ENCODE measurements at places on chromosomes 1 and 21.

DNA sequence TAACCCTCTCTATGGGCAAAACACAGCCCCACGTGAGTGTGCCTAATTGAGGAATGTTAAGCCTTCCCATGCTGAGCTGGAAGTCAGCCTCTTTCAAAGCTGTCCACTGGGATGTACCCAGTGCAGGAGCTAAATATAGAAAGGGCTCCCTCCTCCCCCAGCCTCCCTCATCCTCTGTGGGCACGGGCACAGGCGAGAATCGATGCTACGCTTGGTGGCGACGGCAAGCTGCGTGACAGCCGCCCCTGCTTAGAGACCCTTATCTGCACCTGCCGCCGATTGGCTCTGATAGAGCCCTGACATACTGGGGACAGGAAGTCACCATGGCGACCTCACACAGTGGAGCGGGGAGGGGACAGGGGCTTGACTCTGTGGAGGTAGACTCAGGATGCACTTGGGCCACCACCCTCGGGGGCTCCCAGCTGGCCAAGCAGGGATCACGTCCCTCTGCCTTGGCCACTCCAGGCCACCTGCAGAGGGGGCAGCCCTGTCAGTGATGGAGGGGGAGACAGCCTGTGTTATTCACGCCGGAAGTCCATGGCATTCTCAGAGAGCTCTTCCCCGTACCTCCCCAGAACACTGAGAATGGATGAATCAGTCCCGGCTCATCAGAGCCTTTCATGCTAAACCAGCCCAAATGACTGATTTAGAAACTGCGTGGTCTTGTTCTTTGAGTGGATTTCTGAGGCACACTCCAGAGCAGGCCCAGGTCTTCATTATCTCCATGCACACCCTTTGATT lies 84.8 kb downstream of the KCND3 start:
- no peak for DNase-seq

DNA sequence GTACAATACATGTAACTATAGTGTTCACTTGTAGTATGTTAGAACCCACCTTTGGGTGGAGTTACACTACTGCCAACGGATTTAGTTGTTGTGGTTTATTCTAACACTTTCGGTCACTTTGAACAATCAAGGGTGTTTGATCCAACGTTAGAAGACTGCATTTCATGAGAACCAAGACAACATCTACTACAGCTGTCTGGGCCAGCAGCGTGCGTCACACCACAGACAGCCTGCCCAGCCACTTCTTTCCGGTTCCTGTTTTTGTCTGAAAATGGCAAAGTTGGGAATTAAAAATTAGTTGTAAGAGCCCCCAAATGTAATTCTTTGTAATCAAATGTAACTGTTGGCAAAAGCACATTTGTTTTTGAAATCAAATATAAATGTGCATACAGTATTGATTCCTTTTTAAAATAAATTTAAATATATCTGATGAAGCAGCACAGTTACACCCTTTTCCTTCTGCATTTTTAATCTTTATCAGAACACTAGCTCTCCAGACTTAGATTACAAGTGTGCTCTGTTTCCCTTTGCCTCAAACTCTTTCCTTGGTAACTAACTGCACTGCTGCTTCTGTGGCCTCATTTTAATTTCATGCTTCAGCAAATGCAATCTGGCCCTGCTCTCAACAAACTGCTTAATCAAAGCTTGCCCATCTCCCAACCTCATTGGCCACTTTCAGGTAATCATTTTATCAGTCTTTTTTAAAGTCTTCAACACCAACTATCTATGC lies 86.6 kb upstream of the DPH5 start:
- no peak for DNase-seq

DNA sequence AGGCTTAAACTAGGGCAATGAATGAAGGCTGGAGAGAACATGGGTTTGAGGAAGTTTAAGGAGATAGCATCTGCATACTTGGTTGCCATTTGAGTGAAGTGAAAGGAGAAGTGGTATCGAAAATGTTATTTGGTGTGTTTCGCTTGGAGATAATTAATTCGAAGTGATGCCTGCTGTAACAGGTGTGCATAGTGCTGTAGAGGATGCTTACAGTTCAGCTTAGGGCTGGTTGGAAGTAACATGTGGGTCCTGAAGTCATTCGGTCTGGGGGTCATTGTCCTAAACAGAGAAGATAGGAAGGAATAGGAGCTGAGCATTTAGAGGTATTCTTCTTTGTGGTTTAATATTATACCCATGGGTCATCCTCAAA lies 301 bp upstream of the NUDT17 start:
- no peak for DNase-seq

- DNase-seq, result no peak
Observed at GRCh38 chr1:50603274-50604271, 180.3 kb upstream of the DMRTA2 start.

DNA sequence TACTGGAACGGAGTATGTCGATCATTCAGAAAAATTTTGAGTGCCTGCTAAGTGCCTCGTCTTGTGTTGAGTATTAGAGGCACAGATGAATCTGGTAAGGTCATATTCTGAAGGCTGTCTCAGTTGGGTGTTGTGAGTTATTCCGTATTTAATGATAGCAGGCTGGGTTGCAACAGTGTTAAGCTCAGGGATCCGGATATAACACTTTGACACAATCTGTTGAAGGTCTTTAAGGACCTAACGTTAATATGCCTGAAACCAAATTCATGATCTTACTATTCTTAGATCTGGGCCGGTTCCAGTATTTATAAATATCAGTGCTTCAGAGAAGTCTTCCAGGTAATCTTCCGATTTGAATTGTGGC lies 555 bp downstream of the PRPF38A start:
- DNase-seq, result no peak

DNA sequence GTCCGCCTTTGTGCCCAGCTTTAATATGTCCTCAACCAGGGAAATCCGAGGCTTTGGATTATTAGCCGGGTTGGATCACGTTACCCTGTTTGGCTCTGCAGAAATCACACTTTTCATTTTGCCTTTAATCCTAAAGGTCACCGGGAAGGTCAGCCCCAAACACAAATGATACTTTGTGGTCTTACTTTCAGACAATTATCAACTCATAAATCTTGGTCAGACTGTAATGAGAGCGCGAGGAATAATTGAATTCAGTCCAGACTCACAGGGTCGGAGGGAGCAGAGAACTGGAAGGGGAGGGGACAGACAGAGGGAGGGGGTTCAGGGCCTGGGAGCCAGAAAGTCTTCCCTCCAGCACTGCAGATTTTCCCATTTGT lies 91.7 kb upstream of the NFIA start:
- DNase-seq, result no peak

GRCh38 chr1:112322983-112323678 lies 72.9 kb upstream of the CTTNBP2NL start:
- no peak for DNase-seq

GRCh38 chr1:111664652-111665051 lies 45.1 kb downstream of the RAP1A start:
- no peak for DNase-seq

GRCh38 chr1:165531021-165531420 lies 12.8 kb upstream of the LRRC52 start:
- no peak for DNase-seq

GRCh38 chr1:185284533-185285276 lies 32.3 kb downstream of the IVNS1ABP start:
- no peak for DNase-seq

GRCh38 chr1:21655748-21656147 lies 13.4 kb downstream of the RAP1GAP start:
- DNase-seq, result no peak

GRCh38 chr21:38384238-38384560 lies 114.1 kb downstream of the ERG start:
- DNase-seq, result no peak

- no peak for DNase-seq
Observed at GRCh38 chr1:222995620-222996309, 147.3 kb downstream of the TLR5 start.

DNA sequence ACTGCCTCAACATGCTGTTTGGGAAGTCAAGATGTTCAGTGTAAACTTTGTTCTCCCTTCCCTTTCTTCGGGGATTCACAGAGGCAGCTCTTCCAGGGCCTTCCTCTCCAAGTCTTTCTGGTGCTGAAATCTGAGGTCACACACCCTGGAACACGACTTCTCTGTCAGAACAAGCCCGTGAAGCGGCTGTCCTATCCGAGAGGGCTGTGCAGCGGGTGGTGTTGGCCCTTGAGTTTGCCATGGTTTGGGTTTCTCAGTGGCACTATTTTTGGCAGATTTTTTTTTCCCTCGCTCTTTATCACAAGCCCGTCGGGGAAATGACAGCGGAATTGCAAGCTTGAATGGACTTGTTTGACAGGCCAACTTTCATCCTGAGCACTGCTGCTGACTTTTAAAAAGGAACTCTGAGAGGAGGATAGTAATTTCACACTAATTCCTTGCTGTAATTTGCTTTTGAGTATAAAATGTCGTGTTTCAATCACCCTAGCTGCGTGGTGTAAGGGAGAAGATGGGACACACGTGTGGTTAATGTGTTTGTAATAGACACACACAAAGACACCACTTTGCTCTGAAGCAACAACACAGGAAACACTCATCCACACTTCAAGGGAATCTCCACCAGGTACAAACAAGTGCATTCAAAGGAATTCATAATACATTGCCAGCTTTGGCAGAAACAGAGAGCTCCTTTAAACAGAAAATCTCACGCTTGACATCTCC lies 60.1 kb upstream of the TARBP1 start:
- DNase-seq, result no peak

GRCh38 chr1:43521756-43522155 lies 8.9 kb upstream of the PTPRF start:
- DNase-seq, result no peak

GRCh38 chr1:60345049-60345448 lies 271.5 kb upstream of the C1orf87 start:
- DNase-seq, result no peak

DNA sequence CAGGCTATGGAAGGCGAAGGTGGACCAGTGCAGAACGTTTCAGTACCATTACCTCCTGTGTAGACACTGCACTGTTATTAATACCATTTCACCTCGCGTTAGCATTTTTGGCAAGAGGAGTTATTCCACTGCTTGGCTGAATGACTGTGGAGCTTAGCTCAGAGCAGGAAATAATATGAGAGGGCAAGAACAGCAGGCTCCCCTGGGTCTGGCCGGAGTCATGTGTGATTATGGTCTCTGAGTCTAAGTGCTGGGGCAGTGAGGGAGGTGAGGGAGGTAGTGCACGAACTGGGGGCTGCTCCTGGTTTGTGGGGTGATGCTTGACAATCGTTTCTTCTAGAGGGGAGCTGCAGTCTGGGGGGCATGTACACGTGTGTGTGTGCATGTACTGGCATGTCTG lies 82.9 kb downstream of the MDM4 start:
- no peak for DNase-seq

DNA sequence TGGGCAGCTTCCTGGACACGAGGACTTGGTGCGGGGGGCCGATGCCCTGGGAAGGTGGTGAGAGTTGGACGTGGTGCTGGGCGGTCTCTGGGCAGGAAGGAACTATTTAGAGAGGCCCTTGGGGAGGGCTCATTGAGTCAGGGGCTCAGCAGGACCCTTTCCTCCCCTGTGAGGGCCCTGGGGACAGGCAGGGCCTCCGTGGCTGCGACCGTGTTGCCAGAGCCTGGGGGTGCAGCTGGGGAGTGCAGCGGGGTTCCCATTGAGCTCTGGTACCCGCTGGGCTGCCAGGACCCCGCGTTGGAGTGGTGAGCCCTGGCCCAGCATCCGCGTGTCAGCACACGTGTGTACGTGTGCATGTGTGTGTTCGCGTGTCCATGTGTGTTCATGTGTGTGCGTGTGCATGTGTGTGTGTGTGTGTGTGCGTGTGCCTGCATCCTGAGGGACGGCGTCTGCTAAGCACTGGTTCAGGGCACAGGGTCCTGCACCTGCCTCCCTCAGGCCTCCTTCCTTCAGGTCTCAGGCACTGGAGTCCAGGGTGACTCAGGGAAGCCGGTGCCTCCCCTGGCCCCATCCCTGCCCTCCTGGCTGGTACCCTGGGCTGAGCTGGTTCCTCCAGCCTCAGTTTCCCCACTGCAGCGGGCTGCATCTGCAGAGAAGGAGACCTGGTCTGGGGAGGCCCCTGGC lies 10.7 kb downstream of the RNF223 start:
- no peak for DNase-seq

- no peak for DNase-seq
Observed at GRCh38 chr1:110002695-110003094, 18.1 kb downstream of the AHCYL1 start.

GRCh38 chr1:119712342-119713038 lies 756 bp downstream of the PHGDH start:
- DNase-seq, result no peak

DNA sequence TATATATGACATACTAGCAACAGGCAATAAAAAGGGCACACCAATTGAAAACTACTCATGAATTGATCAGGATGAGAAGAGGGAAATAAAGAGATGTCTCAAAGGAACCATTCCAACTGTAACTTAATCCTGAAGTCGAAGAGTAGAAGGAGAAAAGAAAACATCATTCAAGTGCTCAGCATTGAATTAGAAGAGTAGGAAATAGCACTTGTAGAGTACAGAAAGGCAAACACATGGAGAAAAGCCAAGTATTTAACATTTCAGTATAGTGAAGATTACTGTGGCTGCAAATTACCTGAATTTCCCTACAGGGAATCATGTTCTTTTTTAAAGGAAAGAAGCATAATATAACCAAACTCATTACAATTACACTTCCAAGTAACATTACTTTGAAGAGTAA lies 205.0 kb downstream of the KCTD3 start:
- no peak for DNase-seq

DNA sequence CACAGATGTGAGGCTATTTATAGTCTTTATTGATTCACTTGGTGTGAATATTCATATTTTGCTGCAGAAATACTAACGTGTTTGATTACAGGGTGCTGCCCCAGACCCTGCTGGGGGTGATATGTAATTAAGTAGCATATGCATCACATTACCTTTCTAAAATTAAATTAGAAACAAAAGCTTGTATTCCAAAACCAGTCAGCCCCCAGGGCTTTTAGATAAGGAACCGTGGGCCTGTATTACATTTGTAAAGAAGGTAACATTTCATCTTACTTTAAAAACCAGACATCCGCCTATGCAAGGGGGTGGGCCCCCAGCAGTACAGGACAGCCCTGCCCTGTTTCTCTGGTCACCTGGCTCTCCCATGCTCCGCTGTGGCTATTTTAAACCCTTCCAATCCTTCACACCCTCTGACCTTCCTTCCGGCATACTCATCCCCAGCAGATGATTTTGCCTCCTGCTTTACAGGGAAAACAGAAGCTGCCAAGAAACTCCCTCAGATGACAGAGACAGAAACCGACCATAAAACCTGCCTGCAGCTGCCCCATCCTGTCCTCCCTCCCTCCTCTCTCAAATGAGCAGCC lies 22.0 kb upstream of the KCNC4 start:
- DNase-seq, result no peak

DNA sequence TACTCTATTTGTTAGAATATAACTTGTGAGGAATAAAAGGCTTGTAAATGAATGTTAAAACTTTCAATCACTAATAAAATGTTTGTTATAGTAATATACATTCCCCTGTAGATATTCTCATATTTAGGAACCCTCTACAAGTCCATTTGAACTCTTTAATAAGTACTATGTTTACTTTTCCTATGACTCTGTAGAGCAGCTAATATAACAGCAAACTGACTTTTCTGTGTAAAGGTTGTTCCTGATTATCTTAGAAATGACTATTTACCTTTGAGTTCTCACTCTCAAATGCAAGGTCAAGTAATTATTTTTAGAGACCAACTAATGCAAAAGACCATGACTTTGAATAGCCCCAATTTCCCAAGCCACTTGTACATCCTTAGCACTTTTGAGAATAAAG lies 130.3 kb downstream of the C1orf21 start:
- no peak for DNase-seq

- no peak for DNase-seq
Observed at GRCh38 chr1:167148421-167148820, 54.5 kb downstream of the STYXL2 start.

GRCh38 chr1:77288275-77288674 lies 6.5 kb downstream of the AK5 start:
- DNase-seq, result no peak

GRCh38 chr1:49306507-49307070 lies 529.9 kb upstream of the BEND5 start:
- DNase-seq, result no peak
